ENCODE measurements at places on chromosomes 2 and 18.

DNA sequence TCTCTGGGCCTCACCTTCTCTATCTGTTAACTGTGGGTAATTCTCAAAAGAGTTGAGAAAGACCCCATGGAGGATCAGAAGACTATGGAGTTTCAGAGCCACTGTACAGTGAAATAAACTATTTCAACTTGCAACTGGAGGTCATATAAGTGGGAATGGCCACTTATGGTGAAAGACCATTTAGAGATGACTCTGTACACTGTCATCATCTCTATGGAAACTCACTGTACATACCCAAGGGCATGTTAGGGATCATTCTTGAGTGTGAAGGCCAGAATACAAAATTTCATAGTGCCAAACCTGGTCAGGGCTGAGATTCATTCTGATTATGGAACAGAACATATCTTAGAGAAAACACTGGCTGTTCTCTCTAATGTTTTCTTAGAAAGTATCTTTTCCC, 149.3 kb downstream of the KLHL14 start:
- DNase-seq, result no peak

- no peak for DNase-seq
Observed at GRCh38 chr18:27797484-27797883, 379.4 kb downstream of the CDH2 start.

- DNase-seq, result no peak
Observed at GRCh38 chr18:62938487-62938886, 223.1 kb downstream of the PHLPP1 start.

DNA sequence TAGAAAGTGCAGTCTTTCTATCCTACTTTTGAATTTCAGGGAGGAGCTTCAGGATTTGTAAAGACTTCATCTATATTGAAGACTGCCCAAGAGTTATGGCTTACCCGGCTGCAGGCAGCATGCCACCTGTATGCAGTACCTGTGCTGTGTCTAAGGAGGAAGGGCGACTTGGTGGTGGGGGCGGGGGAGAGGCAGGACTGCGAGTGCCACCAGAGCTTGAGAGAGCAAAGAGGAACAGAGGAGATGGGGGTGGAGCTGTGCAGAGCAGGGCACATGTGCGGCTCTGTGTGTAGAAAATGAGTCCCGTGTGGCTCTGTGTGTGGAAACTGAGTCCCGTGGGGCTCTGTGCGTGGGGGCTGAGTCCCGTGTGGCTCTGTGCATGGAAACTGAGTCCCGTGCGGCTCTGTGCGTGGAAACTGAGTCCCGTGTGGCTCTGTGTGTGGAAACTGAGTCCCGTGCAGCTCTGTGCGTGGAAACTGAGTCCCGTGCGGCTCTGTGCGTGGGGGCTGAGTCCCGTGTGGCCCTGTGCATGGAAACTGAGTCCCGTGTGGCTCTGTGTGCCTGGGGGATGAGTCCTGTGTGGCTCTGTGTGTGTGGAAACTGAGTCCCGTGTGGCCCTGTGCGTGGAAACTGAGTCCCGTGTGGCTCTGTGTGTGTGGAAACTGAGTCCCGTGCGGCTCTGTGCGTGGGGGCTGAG, 43.2 kb downstream of the LDLRAD4 start:
- DNase-seq, result no peak

- no peak for DNase-seq
Observed at GRCh38 chr2:15944325-15945017, 4.1 kb downstream of the MYCN start.

DNA sequence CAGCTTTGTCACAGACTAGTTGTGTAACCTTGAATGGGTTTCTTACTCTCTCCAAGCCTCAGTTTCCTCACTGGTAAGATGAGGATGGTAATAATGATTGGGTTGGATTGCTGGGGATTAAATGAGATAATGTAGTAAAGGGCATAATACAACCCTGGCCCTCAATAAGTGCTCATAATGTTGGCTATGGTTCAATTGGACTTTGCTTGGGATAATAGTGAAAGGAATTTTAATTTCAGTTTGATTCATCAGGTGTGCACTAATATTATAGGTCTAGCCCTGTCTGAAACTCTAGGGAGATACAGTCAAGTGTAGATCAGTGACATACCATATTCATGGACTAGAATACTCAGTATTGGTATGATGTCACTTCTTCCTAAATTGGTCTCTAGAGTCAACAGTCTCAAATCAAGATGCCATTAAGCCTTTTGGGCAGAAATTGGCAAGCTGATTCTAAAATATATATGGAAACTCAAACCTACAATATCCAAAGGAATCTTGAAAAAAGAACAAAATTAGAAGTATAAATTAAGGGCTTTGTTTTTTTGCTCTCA, 161.4 kb downstream of the SMAD7 start:
- DNase-seq, result no peak

DNA sequence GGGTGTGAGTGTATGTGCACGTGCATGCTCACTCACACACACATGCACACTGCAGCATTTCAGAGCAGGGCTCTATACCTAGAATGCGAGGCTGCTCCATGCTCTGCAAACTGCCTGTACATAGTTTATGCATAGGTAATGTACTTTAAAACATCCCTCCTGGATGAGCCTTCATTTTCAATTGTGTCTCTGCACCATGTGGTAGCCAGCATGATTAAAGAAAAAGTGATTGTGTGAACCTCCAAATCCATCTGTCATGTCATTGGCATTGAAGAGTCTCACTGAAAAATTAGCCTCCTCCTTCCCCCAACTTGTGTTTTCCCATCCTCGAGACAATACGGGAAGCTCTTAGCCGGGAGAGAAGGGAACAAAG, 120.9 kb upstream of the SPATS2L start:
- no peak for DNase-seq

GRCh38 chr18:48769006-48769636, 181.6 kb downstream of the SMAD7 start:
- no peak for DNase-seq

GRCh38 chr2:183091954-183092345, 13.4 kb downstream of the DUSP19 start:
- DNase-seq, result no peak

DNA sequence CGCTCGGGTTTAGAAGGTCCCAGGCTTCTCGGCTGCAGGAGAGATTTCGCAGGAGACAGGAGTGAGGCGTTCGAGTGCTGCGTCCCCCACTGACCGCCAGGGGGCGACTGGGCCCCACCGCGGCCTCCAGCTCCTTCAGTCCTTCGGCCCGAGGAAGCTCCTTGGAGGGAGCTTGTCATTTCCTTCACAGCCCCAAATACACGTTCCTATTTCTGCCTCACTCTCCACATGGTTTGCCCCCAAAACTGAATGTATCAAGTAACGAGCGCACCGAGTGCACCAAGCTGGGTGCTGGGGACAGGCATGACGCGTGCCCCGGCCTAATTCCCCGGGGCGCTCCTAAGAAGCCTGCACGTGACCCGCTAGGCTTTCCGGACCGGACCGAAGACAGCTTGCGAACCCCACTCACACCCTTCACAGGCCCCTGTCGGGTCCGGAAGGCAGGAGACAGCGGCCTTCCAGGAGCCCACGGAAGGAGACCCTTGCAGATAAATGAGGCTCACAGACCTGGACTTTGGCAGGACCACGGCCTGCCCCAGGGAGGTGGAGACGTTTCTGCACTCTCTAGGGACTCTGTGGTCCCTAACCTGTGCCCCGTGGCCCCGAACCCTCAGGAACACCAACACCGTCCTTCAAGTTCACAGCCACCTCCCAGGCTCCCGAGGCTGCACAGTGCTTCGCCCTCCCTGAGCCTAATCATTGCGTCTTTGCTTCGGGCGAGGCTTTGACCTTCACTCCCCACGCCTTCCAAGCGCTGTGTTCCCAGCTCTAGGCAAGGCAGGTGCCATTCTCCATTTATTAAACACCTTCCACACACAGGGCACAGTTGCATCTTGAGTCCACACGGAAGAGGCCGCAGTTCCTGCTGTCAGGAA, 13.0 kb upstream of the FAHD2A start:
- DNase-seq, result no peak

- no peak for DNase-seq
Observed at GRCh38 chr18:2223449-2223848, 347.9 kb downstream of the METTL4 start.

DNA sequence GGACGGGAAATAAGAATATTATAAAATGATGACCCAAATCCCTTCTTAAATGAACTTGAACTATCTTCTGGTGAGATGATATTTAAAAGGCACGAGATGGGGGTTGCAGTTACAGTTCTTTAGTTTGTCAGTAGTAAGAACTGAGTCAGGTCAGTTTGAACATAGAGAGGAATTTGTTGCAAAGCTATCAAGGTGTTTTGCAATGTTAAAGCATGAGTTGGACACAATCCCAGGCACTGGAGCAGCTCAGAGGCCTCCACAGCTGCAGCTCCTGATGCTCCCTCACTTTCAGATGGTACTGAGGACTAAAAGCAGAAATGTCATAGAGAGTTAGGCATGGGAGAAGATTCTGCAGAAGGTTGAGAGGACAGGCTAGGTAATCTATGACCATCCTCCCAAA, 236.0 kb downstream of the BCL2 start:
- DNase-seq, result no peak

GRCh38 chr2:68152681-68153347, 4.9 kb upstream of the PNO1 start:
- DNase-seq, result no peak

DNA sequence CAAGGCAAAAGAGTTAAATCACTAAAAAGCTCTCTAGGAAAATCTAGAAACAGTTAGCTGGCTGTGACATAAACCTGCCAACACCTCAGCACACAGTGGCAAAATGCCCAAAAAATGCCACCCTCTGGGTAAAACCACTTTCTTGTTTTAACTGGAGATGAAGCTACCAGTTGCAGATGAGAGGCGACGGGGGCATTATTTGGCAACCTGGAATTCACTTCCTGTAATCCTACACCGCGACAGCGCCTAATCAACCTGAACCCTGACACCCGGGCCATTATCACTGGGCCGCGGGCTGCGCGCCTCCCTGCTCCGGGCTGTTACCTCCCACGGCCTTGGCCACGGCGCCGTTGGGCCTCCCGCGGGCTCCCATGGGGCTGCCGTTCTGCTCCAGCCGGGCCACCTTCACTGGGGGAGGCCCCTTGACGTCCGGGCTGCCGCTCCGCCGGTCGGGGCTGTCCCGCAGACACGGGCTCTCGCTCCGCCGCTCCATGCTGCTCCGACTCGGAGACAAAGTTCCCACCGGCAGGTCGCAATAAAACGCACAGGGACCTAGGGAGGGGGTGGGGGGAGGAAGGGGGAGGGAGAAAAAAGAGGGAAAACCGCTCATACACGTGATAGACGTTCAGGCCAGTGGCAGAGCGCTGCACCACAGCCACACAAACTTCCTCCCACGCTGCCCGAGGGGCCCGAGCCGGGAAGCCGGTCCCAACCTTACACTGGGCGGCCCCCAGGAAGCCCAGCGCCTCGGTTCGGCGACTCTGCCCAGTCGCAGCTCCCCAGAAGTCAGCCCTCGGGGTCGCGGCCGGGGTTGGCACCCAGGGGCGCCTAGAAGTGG, 2.0 kb downstream of the SATB2 start:
- no peak for DNase-seq

DNA sequence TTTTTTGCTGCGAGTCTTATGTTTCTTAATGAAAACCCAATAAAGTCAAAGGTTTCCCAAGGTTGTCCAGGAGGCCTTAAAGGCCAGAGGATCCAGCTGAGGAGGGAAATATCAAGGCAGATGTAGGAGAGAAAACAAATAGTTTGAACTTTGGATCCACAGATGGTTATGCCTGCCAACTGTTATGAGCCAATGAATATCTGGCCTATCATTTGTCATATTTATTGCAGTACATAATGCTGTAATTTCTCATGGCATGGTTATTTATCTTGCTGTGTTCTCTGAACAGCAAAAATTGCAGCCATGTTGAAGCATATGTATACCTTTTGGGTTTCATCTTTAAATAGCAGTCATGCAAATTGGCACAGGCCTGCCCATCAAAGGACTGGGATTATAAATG, 38.2 kb upstream of the CAVIN2 start:
- DNase-seq, result no peak

GRCh38 chr2:216808805-216809425, 50.9 kb downstream of the TNP1 start:
- no peak for DNase-seq

- DNase-seq, result no peak
Observed at GRCh38 chr18:76339246-76339620, 155.8 kb downstream of the ZNF516 start.

DNA sequence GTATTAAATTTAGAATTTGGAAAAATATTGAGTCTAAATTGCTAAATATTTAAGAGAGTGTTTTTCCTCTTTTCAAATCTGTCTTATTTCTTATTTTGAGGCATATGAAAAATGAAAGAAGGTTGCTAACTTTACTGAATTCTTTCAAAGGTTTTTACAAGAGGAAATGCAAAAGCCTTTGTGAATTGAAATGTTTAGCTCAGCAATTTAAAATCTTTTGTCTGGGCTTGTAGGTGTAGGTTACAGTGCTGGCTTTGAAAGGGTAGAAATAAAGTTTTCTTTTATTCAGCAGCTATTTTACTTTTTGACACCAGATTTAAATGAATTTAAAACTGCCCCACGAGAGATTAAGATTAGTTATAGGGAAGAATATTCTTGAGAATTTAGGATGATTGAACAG, 192.0 kb downstream of the CDH7 start:
- no peak for DNase-seq

- no peak for DNase-seq
Observed at GRCh38 chr2:10174173-10174572, 51.6 kb downstream of the RRM2 start.

DNA sequence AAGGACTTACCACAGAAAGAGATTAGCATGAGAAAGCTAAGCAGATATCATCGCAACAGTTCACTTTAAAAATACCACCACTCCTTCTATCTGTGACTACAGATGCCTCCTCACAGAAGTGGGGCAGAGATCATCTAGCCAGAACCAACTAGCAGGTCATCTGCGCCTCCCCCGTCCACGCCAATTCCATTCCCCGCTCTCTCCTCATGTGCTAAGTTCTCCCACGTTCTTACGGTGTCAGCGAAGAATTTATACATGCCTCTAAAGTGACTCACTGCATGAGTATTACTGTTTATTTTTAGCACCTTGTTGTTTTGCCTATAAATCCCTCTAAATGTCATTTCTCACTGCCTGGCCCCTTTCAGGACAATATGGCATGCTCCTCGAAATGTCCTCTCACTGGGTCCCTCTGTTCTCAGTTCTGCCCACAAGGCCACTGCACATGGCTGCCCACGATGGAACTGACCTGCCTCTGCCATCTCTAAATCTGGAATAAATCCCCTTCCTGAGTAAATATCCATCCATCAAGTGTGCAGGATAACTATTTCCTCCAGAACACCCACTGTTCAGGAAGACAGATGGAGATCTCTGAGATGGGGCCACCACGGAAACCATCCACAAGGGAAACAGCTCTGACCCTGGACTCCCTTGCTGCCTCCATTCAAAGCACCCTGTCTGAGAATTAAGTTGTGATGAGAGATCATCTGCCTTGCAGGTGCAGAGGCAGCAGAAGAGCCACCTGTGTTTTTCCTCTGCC, 137.7 kb downstream of the IRS1 start:
- no peak for DNase-seq

- no peak for DNase-seq
Observed at GRCh38 chr2:25529034-25529433, 144.3 kb downstream of the DTNB start.

DNA sequence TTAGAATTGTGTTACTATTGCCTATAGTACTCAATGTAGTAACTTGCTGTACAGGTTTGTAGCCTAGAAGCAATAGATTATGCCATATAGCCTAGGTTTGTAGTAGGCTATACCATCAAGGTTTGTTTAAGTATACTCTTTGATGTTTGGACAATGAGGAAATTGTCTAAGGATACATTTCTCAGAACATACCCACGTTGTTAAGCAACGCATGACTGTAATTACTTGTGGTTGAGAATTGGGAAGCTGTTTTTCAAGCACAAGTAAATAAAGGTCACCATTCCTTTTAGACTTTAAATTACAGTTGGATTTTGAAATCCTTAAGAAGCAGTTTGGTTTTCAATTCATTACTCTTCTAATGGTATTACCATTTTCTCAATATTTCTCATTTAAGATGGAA, 89.8 kb upstream of the KCNH7 start:
- DNase-seq, result no peak

- no peak for DNase-seq
Observed at GRCh38 chr2:177036747-177037146, 175.8 kb upstream of the HNRNPA3 start.
